Gastroesophageal sphincter (tissue), 4 donors: ENCODE measurements at places on chromosomes 12 and 14. TPM values are rescaled to one million over a fixed set of nuclear protein-coding genes. Genes with fewer than 3 reads are reported as not detected.
A peak's percentile ranks its signal among the peaks of the same experiment; 100 is the strongest.

DNA sequence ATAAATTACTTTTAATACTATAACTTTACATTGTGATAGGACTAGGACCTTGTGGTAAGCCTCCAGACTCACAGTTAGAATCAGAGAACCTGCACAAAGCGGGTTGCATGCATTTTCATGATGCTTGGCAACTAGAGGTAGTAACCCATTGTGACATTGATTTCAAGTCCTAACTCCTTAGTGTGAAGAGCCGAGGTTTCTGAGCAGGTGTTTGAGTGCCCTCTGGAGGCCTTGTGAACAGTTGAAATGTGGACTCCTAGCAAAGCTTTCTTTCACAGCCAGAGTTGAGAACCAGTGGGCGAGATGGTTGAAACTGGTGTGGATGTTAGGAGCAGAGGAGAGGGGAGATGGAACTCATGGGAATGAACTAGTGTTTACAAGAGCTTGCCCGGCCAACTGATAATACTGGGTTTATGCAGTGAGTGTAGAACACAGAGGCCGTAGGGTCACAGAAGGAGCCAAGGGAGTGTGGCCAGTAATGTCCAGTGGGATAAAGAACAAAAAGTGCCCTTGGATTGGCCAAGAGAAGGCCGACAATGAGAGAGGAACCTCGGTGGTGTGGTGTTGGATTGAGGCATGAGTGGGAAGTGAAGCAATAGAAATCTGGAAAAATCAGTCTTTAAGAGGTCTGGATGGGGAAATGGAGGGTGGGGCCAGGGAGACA is 10.9 kb downstream of the ZNF664 start:
- ATAC-seq = peak; percentile 83

DNA sequence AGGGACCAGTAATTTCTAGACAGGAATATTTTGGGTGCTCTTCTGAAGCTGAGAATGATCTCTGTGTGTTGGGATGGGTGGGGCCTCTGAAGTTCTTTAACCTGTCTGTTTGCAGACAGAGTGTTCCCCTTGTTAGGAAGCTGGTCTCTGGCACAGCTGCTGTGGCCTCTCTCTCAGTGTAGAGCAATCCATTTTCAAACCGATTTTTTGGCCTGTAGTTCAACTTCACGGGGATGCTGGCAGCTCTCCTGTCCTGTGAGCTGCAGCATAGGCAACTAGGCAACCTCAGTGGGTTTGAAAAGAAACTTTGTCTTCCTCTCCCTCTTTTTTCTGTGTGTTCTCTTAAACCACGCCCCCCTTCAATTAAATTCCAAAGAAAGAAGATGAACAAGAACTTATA is 69.1 kb downstream of the SMOC1 start:
- no peak for ATAC-seq

Gene SLC25A47
- not detected for total RNA-seq

- no peak for ATAC-seq
These were observed 7.9 kb downstream of the EMP1 start for GRCh38 chr12:13204428-13204827.
